ENCODE measurements at places on chromosomes 11 and 22. TPM values are rescaled to one million over a fixed set of nuclear protein-coding genes. Genes with fewer than 3 reads are reported as not detected.

CHRM1 gene
- not detected for total RNA-seq

PRG2 gene
- total RNA-seq: 0.44 TPM

POU2AF2 gene
- not detected for total RNA-seq

DERL3 gene
- total RNA-seq: 5.4 TPM

KMT5B gene
- 21.9 TPM for total RNA-seq

DDI1 gene
- total RNA-seq: not detected

OR56A5 gene
- not detected for total RNA-seq

GRM5 gene
- total RNA-seq: not detected

MFNG gene
- total RNA-seq: 162 TPM

ANO5 gene
- 0.04 TPM for total RNA-seq

OR9G4 gene
- not detected for total RNA-seq

LDLRAD3 gene
- 0.09 TPM for total RNA-seq

HBD gene
- total RNA-seq: not detected

C11orf87 gene
- total RNA-seq: not detected

OR51G2 gene
- not detected for total RNA-seq

CABP2 gene
- not detected for total RNA-seq

TEX54 gene
- not detected for total RNA-seq

DNA sequence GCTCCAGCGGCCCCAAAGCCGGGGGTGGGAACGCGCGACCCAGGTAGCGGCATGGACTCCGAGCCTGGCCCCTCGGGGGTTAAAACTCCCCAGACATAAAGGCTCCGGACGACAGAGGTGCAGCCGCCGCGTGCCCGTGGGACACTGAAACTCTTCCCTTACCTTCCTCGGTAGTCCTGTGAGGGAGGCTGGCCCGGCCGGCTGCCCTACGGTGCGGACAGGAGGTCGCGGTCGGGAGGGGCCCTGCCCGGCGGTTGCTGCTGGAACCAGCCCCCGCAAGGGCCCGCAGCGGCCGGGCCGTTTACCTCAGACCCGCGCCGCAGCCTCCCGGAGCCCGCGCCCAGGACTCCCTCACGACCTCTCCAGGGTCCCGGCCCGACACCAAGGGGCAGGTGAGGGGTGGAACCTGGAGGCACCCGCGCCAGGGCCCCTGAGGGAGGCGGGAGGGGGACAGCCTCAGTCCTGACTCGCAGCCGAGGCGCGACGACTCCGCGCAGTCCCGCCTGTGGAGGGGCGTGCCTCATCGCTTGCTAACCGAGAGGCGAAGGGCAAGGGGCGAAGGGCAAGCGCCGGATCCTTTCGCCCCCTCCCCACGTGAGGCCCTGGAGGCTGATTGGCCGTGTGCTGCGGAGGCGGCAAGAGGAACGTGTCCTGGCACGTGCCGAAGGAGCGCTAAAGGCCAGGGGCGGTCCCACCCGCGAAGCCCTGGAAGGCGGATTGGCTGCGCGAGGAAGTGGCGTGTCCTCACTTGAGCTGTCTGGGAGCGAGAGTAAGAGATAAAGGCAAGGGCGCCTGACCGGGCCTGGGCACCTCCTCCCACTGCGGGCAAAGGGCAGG, at the start of gene UPB1:
TSS of gene UPB1 (plus strand) at position 805 of the 837 bp plus-strand sequence. CDS start 72 bp downstream, outside the sequence.
- peaks cover 4% of the 10 kb centered on the region for H3K4me1 ChIP-seq
- DNase-seq: no peak
- peaks cover 4% of the 10 kb centered on the region for H3K27me3 ChIP-seq

GRCh38 chr11:121838571-121838970, 277.4 kb downstream of the BLID start:
- no peak overlapping the region for H3K4me3 ChIP-seq
- no peaks in the 10 kb centered on the region for H3K27me3 ChIP-seq
- H3K27ac ChIP-seq: no peak overlapping the region
- no peaks in the 10 kb centered on the region for H3K4me1 ChIP-seq
- no peak for DNase-seq

DNA sequence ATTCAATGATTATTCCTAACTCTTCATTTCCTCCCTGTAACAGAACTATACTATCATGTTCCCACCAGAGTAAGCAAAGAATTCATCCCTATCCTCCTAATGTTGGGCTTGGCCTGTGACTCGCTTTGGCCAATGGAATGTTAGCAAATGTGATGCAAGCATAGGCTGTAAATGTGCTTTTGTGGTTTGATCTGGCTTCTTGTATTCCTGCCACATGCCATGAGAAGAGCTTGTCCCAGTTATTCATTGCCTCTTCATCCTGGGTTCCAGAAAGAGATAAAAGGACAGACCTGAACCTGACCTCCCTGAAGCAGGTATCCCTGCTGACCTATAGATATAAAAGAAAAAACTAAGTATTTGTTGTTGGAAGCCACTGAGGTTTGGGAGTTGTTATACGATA, 51.0 kb downstream of the SYTL2 start:
- H3K27ac ChIP-seq: no peak overlapping the region
- H3K4me3 ChIP-seq: no peak overlapping the region
- peaks cover 52% of the 10 kb centered on the region for H3K4me1 ChIP-seq
- DNase-seq: no peak

- no peak overlapping the region for H3K4me3 ChIP-seq
- no peak overlapping the region for H3K27ac ChIP-seq
- no peaks in the 10 kb centered on the region for H3K27me3 ChIP-seq
Measured at GRCh38 chr22:44735518-44736428, 16.6 kb upstream of the ARHGAP8 start.

DNA sequence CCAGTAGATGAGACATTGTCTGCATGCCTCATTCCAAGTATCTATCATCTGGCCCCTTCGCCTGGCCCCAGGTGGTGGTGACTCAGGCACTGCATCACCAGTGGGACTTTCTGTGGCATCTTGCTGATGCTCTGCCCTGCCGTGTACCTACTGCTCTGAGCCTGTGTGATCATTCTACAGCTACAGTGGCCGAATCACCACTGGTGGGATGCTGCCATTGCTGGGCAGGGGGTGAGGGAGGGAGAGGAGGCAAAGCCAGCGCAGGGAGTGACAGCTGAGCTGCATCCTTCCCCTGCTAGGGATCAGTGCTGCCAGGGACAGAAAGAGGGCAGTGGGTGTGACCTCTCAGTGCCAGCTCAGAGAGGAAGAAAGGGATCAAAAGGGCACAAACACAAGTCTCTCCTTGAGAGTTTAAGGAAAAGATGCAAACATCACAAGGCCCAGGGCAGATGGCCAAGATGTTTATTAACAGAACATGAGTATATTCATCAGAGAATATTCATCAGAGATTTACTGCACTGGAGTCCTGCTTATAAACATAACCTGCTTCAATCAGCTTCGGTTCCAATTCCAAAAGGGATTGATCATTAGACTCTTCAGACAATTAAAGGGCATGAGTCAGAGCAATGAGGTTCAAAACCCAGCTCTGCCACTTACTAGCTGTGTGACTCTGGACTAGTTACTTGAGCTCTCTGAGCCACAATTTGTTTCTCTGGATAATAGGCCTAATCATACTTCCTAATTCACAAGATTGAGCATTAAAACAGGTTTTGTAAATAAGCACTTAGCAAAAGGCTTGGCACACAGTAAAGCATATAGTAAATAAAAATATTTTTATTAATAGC, 109.8 kb downstream of the NAT10 start:
- H3K36me3 ChIP-seq: no peaks in the 10 kb centered on the region
- H3K27ac ChIP-seq: no peak overlapping the region
- no peaks in the 10 kb centered on the region for H3K27me3 ChIP-seq
- no peak overlapping the region for H3K4me3 ChIP-seq

DNA sequence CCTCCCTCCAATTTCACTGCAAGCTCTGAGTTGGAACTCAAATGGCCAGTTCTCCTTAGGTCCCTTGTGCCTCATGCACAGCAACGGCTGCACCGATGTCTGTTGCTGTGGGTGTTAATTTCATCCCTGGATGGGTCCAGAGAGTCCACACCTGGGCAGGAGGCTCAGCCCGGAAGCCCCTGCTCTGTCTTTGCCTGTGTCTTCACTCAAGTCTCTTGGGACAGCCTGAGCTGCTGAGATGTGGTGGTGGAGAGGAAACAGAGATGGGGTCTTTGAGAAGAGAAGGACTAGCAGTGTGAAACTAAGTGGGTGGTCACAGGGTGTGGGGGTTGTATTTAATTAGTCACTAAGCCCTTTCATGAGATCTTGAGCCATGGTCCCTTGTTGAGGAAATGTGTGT, 109.3 kb downstream of the NECTIN1 start:
- H3K4me1 ChIP-seq: no peaks in the 10 kb centered on the region
- no peak overlapping the region for H3K4me3 ChIP-seq
- no peaks in the 10 kb centered on the region for H3K27me3 ChIP-seq
- DNase-seq: no peak
- H3K36me3 ChIP-seq: no peaks in the 10 kb centered on the region

GRCh38 chr11:101920992-101921391, 4.7 kb upstream of the ANGPTL5 start:
- no peak overlapping the region for H3K4me3 ChIP-seq
- peaks cover 4% of the 10 kb centered on the region for H3K4me1 ChIP-seq
- H3K36me3 ChIP-seq: no peaks in the 10 kb centered on the region

- no peak overlapping the region for H3K27ac ChIP-seq
- H3K4me1 ChIP-seq: peaks cover 10% of the 10 kb centered on the region
- no peaks in the 10 kb centered on the region for H3K27me3 ChIP-seq
- DNase-seq: no peak
- no peak overlapping the region for H3K4me3 ChIP-seq
Measured at GRCh38 chr22:17705546-17705945, 67.0 kb downstream of the BCL2L13 start.

DNA sequence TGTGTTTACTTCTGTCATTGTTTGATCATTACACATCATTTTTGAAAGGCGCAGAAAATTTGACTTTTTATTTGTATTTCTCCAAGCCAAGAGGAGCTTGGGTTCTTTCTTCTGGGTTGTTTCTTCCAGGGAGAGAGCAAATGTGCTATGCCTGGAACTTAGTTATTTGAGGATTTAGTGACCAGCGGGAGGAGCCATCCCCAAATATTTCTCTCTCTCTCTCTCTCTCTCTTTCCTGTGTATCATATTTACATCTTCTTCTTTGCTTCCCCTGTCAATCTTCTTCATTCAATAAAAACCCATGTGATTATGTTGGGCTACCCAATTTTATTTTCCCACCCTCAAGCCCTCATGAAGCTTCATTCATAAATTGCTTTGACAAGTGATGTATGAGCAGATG, 534.5 kb downstream of the LRRC4C start:
- DNase-seq: no peak
- H3K27me3 ChIP-seq: no peaks in the 10 kb centered on the region
- H3K4me1 ChIP-seq: no peaks in the 10 kb centered on the region

DNA sequence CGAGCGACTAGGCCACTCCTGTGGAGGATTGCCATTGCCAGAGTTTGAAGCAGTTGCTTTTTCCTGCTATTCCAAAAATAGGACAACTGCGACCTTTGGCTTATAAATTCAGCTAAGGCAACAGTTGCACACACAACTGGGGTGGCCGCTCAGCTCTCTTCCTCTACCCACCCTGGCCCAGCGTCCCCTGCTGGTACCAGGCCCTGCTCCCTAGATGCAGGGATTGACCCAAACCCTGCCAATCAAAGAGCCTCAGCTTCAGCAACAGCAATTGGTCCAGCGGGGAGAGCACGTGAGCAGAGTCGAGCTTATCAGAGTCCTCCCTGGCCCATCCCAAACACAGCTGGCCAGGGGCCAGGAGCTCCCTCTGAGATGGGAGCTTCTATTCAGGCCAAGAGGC, 22.0 kb upstream of the CABP2 start:
- H3K4me3 ChIP-seq: no peak overlapping the region
- H3K36me3 ChIP-seq: no peaks in the 10 kb centered on the region
- no peaks in the 10 kb centered on the region for H3K4me1 ChIP-seq
- DNase-seq: no peak

DNA sequence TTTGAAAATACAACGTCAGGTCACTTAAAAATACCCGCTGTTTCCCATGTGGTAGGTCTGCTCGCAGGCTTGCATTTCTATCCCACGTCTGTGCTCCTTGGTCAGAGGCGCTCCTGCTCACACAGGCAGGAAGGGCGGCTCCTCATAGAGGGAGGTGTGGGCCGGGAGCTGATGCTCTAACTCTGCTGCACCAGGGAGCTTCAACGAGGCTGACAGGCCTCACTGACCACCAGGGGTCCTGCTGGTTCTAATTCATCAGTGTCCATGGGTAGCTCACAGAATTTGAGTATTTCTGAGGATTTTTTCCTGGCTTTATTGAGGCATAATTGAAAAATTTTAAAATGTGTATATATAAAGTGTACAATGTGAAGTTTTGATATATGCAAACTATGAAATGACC, 68.5 kb downstream of the PIWIL3 start:
- no peak for DNase-seq
- no peaks in the 10 kb centered on the region for H3K4me1 ChIP-seq
- no peak overlapping the region for H3K27ac ChIP-seq
- H3K4me3 ChIP-seq: no peak overlapping the region

DNA sequence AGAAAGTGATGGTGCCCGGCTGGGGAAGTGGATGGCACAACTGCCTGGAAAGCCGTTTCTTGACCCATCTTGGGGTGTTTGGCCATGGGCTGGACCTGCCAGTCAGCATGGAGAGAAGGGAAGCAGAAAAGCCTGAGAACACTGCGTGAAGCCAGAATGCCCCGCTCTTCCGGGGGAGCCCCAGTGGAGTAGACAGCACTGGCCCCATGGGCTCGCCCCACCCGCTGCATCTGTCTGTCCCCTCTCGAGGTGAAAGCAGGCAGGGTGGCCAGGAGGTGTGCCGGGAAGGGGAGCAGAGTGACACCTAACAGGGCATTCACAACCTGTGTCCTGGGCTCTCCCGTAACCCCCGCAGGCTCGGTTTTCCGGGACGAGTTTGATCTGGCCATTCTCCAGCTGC, 57.1 kb upstream of the TBCEL start:
- H3K4me3 ChIP-seq: no peak overlapping the region
- no peaks in the 10 kb centered on the region for H3K36me3 ChIP-seq
- H3K4me1 ChIP-seq: no peaks in the 10 kb centered on the region
- H3K27ac ChIP-seq: no peak overlapping the region
- H3K27me3 ChIP-seq: no peaks in the 10 kb centered on the region

DNA sequence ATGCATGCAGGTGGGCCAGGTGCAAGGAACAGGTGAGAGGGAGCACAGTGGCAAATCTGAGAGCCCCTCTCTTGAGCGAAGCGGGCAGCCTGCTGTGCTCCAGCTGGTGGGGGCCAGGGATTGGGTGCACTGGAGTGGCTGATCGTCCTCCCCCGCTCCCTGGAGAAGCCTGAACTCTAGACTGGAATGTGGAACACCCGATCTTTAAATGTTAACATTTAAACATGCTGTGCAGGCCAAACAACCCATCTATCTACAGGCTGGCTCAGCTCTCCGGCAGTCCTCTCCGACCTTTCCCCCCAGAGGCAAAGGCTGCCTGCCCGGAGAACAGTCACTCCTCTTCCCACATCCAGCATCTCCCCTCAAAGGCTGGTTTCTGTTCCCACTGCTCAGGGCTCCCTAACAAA, 5.1 kb downstream of the MRGPRF start:
- no peak overlapping the region for H3K4me3 ChIP-seq
- H3K4me1 ChIP-seq: no peaks in the 10 kb centered on the region
- H3K27ac ChIP-seq: no peak overlapping the region

GRCh38 chr22:18909556-18909955, 3.4 kb downstream of the DGCR6 start:
- DNase-seq: no peak
- H3K27me3 ChIP-seq: no peaks in the 10 kb centered on the region

- DNase-seq: peak; percentile 28
- no peak overlapping the region for H3K4me3 ChIP-seq
- no peak overlapping the region for H3K27ac ChIP-seq
Measured at GRCh38 chr11:78420255-78420764, 2.7 kb upstream of the GAB2 start.

- H3K4me3 ChIP-seq: no peak overlapping the region
- H3K36me3 ChIP-seq: no peaks in the 10 kb centered on the region
- no peak for DNase-seq
- no peaks in the 10 kb centered on the region for H3K27me3 ChIP-seq
- no peak overlapping the region for H3K27ac ChIP-seq
- no peaks in the 10 kb centered on the region for H3K4me1 ChIP-seq
Measured at GRCh38 chr11:41377709-41378394, 81.6 kb downstream of the LRRC4C start.

- peak overlapping the region; percentile 77 for H3K27ac ChIP-seq
- DNase-seq: no peak
- H3K36me3 ChIP-seq: no peaks in the 10 kb centered on the region
- H3K4me1 ChIP-seq: peaks cover 21% of the 10 kb centered on the region
Measured at GRCh38 chr11:123742031-123742723, 717 bp upstream of the ZNF202 start.
